ENCODE measurements at places on chromosomes 1 and 21.

GRCh38 chr1:31987135-31987619, 26.5 kb upstream of the KHDRBS1 start:
- no peak for DNase-seq

DNA sequence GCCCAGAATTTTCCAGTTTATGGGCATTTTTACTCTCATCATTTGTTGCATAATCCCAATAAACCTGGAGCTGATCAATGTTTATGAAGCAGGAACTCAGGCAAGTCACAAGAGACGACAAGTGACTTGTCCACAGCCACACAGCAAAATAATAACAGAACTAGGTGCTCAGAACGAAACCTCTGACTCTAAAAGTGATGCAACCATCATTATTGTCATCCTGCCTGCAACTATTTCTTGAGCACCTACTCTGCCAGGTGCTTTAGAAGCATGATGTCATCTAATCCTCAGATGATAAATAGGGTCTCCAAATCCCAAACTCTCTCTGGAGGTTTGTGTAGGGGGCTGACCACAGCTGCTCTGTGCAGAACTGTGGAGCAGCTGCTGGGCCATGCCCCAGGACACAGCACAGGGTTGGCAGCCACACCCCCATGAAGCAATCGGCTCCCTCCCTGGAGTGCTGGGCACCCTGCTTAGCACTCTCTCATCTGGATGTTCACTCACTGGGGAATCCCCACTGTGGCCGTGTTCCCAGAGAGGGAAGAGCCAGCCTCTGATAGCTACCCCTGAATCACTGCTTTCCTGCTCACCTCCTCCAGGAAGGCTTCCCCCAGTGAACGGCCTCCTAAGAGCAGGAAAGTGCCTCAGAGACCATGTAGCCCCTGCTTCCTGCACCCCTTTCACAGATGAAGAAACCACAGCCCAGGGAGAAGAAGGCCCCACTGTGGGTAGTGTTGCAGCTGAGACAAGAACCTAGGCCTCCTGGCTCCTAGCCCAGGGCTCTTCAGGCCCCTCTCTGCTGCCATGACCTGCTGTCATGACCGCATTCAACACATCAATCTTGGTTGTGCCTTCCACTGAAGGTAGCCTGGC, 2.1 kb downstream of the TTC22 start:
- no peak for DNase-seq

DNA sequence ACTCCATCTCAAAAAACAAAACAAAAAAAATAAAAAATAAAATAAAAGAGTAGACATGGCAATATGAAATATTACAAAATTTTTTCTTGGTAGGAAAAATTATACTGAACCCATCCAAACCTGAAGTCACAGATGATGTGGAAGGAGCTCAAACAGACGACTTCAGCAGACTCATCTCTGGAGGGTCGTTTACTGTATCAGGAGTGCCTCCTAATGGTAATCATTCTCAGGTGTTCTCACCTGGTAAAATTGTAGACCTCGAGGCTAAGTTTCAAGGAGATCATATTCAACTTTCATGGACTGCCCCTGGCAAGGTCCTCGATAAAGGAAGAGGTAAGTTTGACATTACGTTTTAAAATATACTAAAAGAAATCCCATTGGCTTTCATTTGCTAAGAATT, 54.3 kb upstream of the SH3GLB1 start:
- no peak for DNase-seq

DNA sequence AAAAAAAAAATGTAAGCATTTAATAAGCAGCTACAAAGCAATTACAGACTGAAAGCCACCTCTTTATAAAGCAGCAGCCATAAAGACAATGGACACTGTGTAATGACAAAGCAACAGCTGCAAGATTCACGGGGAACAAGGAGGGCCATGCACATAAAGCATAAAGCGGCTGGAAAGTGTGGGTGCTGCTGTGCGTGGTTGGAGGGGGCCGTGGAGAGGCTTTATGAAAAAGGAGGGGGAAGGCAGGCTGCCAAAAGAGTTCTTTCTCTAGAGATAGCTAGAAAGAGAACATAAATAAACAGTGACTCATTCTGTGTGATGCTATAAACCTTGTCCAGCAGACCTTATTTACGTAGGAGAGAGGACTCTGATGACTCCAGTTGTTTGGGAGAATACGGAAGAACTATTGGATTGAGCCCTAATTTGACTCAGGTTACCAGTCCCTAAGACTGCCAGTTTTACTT, 49.3 kb downstream of the ADAMTS1 start:
- DNase-seq, result peak; percentile 10

DNA sequence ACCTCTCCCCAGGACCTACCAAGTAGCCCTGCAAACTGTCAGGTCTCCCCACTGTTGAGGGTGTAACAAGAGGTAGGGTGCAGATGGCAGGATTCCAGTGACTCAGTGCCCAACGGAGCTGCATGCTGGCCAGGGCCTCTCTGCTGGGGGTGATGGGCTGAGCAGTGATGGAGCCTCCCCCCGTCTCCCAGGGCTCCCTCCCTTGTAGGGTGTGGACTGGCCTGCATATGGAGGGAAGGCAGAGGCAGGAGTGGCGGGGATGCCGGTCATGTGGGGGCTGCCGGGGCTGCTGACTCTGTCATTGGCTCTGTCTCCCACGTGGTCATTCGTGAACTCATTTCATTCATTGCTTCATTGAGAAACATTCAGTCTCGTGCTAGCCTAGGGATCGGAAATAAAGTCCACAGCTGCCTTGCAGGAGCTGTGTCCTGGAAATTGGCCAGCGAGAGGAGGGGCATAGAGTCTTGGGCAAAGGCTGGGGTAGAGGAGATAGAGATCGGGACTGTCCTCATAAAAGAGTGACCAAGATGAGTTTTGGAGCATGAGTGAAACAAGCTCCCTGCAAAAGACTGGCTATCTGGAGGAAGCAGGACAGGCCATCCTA, 22.9 kb upstream of the DISP3 start:
- no peak for DNase-seq

DNA sequence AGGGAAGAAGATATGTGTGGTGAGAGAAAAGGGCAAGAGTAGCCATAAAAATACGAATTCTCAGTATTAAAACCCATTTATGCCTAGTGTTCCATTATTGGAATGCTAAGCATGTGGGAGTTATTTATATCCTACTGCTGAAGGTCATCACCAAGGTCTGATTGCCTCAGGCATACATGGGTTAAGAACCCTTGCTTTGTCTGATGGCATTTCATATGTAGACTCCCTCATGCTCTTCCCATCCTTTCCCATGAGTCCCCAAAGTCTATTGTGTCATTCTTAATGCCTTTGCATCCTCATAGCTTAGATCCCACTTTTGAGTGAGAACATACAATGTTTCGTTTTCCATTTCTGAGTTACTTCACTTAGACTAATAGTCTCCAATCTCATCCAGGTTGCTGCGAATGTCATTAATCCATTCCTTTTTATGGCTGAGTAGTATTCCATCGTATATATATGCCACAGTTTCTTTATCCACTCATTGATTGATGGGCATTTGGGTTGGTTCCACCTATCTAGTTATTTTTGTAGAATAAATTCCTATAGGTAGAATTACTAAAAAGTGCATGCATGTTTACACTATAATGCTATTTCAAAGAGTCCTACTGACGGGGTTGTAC, 172.5 kb downstream of the DYRK1A start:
- DNase-seq, result no peak

- DNase-seq, result peak; percentile 84
Observed at GRCh38 chr1:119779869-119780356, 11.2 kb upstream of the HMGCS2 start.

DNA sequence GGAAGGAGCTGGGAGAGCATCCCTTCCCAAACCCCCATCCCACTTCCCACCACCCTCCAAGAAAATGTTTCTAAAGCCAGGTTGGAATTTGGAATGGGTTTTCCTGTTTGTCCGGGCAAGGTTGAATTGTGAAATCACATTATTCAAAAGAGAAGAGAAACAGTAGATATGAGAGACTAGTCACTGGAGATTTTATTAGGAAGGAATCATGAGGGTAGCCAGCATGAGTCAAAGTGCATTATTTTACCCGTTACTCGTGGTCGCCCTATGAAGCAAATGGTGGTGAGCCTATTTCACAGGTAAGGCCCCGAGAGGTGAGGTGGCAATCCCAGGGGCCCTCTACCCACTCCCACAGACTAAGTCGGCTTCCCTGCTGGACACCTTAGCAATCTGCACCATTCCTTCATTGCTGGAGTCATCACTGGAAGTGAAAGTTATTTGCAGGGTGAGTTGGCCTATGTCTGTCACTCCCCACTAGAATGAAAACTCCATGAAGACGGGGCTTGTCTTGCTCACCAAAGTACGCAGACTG, 52.8 kb downstream of the TOMM20 start:
- DNase-seq, result no peak

GRCh38 chr1:162021124-162021523, 2.5 kb downstream of the OLFML2B start:
- no peak for DNase-seq

DNA sequence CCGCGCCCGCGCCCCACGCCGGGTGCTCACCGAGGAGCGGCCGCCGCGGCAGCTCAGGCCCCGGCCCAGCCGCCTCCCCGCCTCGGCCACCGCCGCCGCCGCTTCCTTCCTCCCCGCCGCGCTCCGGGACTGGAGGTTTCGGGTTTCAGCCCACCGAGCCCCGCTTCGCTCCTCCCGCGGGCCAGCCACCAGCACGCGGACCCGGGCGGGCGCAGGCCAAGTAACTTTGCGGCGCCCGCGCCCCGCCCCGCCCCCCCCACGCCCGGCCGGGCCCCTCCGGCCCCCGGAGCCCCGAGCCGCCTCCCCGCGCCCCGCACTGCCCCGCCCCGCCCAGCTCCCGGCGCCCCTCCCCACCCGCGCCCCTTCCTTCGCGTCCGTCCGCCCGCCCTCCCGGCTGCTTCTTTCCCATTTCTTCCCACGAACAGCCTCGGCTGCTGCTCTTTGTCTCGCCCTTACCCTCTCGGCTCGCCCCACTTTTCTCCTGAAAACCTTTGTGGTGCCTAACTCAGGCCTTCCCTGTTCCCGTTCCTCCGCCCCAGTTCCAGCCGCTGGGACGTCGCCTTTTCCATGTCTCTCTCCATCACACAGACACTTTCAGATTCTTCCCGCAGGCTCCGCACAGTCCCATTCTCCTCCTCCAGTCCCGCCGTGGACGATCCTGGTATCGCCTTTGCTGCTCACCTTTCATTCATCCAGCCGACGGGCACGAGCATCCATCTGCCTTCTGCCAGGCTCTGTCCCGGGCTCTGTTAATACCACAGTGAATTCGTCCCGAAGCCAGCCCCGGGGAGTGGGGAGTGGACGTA, at the start of gene GPR161:
GPR161 (minus strand) TSS at position 222 of the 806 bp plus-strand sequence. CDS start 32,080 bp downstream, outside the sequence.
- DNase-seq, result peak; percentile 47

GRCh38 chr1:231792634-231793033, 166.0 kb downstream of the DISC1 start:
- no peak for DNase-seq

GRCh38 chr1:103516693-103517092, 8.8 kb upstream of the RNPC3 start:
- no peak for DNase-seq

- no peak for DNase-seq
Observed at GRCh38 chr1:203120325-203121153, 7.0 kb upstream of the ADORA1 start.

DNA sequence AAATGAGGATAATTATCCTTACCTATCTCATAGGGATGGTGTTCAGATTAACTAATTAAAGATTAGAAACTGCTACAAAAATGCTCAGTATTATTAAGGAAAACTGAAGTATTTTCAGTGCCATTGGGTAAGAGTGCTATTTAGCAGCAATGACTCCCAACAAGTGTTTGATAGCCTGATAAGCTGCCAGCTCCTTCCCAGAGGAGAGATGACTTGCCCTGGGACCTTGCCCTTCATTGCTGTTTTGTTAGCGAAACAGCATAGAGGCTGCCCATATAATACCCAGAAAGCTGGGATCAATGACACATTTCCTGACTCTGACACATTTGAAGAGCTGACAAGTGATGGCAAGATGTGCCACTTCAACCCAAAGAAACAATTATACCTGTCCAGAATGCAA, 592.2 kb downstream of the ADGRL2 start:
- DNase-seq, result no peak
